ENCODE measurements at places on chromosomes 16 and 17.

- no peak for DNase-seq
These were observed 8.2 kb downstream of the TBX21 start for GRCh38 chr17:47741109-47741792.

DNA sequence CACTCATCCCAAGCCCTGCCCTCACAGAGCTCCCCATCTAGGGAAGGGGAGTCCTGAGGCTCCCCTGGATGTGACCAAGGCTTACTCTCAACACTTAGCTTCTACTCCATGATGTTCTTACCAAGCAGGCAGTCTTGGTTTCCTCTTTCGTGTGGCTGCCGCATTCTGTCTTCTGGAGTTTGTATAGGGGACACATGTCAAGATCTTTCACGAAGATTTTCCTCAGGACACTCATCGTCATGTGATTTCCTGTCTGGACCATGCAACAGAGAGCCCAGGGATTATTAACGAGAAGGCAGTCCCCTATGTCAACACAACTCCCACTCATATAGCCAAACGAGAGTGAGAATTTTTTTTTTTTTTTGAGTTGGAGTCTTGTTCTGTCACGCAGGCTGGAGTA is 10.4 kb downstream of the PRSS54 start:
- DNase-seq: no peak

DNA sequence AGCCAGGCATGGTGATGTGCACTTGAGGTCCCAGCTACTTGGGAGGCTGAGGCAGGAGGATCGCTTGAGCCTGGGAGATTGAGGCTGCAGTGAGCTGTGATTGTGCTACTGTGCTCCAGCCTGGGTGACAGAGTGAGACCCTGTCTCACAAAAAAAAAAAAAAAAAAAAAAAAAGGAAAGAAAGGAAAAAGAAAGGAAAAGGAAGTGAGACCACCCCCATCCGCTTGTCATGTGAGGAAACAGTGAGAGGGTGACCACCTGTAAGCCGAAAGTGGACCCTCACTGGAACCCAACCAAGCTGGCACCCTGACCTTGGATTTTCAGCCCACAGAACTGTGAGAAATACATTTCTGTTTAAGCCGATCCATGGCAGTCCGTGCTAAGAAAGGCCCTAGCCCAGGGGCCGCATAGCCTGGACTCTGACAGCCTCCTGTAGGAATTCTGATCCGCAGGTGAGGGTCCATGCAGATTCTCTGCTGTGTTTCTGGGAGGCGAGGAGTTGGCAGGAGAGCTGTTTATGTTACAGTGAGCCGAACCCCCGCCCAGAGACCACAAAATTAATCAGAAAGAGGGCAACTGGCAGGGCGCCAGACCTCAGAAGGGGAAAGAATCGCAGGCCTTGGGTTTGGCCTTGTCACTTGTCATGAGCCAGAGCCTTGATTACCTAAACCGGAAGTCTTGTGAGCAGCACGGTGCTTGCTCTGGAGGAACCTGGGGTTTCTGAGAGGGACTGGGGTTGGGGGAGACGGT is 945 bp downstream of the SGSH start:
- peak; percentile 95 for DNase-seq

DNA sequence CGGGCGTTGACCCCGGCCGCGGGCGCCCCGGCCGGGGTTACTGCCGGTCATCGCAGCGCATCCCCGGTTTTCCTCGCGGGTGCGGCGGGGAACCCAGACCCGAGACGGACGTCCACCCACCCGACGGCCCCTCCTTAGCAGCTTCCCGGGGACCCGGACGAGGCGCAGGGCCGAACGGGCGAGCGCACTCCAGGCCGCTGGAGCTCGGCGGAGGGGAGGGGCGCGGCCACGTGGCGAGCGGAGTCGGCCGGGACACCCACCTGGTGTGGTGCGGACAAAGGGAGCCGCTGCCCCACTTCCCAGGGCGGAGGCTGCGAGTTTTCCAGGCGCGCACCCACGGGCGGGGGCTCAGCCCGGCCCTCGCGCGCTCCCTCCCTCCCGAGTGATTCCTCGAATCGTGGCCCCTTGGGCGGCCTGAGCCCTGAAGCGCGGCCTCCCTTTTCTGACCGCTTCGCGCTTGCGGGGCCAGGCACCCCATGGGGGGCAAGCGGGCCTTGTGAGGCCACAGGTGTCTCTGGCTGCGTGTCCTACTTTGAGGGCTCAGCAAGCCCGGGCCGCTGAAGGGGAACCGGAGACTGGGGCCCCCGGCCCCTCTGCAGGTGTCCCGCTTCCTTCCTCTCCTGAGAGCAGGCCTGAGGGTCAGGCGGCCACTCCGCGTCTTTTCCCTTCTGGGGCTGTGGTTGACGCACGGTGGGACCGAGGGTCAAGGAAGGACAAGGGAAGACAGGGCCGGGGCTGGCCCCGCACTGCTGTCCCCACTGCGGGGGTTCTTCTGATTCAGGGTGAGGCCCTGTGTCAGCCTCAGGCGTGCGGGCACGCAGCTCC is 1.1 kb upstream of the FASN start:
- no peak for DNase-seq

GRCh38 chr17:61410141-61411010 is 10.7 kb downstream of the TBX2 start:
- peak; percentile 31 for DNase-seq

Measured in activated CD8-positive, alpha-beta memory T cell treated with anti-CD3 and anti-CD28 coated beads for 48 hours (primary cell).